ENCODE measurements at places on chromosomes 16 and 17. TPM values are rescaled to one million over a fixed set of nuclear protein-coding genes. Genes with fewer than 3 reads are reported as not detected.
A peak's percentile ranks its signal among the peaks of the same experiment; 100 is the strongest.

DNA sequence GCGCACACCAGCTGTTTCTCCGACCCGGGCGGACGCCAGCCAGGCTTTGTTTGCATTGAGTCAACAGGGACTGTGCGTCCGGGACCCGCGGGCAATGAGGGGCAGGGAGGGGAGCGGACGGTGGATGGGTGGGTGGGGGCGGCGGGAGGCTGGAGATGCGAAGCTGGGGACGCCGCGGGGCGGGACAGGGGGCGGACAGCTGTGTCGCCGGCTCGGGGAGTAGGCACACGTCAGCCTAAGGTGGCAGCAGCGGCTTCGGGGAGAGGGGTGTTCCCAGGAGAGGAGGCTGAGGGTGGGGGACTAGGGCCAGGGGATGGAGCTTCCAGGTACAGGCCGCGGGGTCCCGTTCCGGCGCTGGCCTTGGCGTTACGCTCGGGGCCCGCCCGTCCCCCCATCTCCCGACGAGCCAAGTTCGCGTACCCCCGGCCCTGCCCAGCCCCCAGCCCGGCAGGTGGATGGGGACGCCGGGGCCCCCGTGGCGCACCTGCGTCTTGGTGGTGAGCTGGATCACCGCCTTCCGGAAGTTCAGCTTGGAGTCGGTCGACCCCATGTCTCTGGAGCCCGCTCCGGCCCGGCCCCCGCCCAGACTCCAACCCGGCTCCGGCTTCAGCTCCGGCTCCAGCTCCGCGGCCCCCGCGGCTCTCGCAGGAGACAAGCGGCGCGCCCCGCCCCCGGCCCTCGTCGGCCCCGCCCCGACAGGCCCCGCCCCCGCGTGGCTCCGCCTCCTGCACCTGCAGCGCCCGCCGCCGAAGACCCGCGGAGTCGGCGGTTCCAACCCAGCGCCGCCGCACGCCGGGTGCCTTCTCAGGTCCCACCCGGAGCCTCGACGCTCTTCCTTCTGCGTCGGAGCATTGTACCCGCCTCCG is at the start of gene HID1:
Gene HID1 (minus strand): TSS at position 653 of the 866 bp plus-strand sequence. CDS start 103 bp downstream, at position 550.
- DNase-seq = peak; percentile 89

DNA sequence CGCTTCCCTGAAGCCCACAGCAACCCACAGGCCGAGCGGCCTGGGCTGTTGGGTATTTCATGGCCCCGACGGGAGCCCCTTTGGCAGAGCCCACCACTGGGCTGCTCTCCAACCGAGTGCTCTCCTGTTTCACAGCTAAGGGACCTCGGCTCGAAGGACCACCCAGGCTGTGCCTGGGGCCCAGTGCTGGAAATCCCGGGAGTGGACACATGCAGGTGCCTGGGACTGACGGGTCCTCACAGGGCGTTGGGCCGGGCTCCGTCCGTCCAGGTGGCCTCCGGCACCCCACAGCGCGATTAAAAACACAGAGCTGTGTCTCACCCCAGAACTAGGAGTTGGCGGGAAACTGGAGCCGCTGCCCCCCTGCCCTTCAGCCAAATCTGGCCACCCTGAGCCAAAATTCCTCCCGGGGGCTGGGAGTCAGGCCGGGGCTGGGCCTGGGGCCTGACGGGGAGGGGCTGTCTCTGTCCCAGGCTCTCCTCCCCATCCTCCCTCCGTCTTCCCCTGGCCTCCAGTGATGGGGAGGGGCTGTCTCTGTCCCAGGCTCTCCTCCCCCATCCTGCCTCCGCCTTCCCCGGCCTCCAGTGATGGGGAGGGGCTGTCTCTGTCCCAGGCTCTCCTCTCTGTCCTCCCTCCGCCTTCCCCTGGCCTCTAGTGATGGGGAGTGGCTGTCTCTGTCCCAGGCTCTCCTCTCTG is 14.1 kb downstream of the UTS2R start:
- no peak for DNase-seq

The STH gene
- total RNA-seq = not detected

- no peak for DNase-seq
Measured at GRCh38 chr16:15523092-15523541, 88.7 kb downstream of the BMERB1 start.

- DNase-seq = peak; percentile 95
Measured at GRCh38 chr16:71426069-71426879, 15.6 kb downstream of the TLE7 start.

DNA sequence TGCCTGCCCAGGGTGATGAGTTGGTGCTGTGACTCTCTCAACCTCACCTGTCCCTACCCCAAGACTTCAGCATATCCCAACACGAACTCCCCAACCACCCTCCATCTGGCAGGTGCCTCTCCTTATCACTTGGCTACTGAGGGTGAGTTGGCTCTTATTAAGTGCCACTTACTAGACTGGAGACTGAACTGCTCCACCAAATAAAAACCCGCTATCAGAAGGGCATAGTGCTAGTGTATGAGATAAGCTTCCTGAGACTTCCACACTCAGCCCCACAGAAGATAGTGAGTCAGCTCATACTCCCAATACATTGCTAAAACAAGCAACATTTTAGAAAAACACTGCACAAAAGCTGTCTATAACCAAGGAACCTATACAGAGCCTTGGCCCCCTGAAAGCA is 16.0 kb upstream of the CCL18 start:
- no peak for DNase-seq

The IL21R gene
- 2.6 TPM for total RNA-seq

GRCh38 chr17:2749058-2749783 is at the start of gene CCDC92B:
Gene CCDC92B (minus strand): TSS chr17:2749652. CDS start chr17:2735145, 14,507 bp downstream.
- peak; percentile 49 for DNase-seq

The IRX6 gene
- total RNA-seq = not detected

The UTS2R gene
- 0.49 TPM for total RNA-seq

The C17orf78 gene
- not detected for total RNA-seq

DNA sequence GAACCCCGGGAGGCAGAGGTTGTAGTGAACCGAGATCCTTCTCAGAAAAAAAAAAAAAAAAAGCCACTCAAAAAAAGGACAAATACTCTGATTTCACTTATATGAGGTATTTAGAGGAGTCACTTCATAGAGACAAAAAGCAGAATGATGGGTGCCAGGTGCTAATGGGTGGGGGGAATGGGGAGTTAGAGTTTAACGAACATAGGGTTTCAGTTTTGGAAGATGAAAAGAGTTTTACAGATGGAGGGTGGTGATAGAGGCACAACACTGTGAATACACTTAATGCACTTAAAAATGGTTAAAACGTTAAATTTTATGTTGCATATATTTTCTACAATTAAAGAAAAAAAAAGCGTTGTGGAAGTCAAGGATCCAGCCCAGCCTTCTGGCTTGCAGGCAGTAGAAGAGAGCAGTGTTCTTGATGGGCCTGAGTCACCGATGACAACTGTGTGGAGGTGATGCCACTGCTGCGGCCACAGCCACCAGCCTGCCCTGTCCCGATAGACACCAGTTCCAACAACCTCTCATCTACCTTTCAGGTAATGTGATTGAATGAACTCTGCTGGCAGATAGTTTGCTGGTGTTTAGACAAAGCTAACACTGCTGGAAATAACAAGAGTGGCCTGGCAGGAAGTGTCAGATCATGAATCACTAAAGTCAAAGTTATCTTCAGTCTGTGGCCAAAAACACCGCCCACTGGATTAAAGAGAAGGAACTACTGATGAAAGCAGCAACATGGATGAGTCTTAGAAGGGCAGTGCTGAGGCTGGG is 49.9 kb upstream of the COX10 start:
- DNase-seq = no peak

- DNase-seq = no peak
Measured at GRCh38 chr17:37828651-37829124, 83.8 kb upstream of the HNF1B start.

- no peak for DNase-seq
Measured at GRCh38 chr16:66420396-66420795, 6.7 kb upstream of the BEAN1 start.

- DNase-seq = no peak
Measured at GRCh38 chr16:84808826-84809225, 11.0 kb upstream of the CRISPLD2 start.

The TLK2 gene
- 56.1 TPM for total RNA-seq

DNA sequence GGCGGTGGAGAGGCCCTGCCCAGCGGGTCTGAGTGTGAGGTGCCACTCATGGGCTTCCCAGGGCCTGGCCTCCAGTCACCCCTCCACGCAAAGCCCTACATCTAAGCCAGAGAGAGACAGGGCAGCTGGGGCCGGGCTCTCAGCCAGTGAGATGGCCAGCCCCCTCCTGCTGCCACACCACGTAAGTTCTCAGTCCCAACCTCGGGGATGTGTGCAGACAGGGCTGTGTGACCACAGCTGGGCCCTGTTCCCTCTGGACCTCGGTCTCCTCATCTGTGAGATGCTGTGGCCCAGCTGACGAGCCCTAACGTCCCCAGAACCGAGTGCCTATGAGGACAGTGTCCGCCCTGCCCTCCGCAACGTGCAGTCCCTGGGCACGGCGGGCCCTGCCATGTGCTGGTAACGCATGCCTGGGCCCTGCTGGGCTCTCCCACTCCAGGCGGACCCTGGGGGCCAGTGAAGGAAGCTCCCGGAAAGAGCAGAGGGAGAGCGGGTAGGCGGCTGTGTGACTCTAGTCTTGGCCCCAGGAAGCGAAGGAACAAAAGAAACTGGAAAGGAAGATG is 11.2 kb downstream of the VASN start:
- peak; percentile 12 for DNase-seq

DNA sequence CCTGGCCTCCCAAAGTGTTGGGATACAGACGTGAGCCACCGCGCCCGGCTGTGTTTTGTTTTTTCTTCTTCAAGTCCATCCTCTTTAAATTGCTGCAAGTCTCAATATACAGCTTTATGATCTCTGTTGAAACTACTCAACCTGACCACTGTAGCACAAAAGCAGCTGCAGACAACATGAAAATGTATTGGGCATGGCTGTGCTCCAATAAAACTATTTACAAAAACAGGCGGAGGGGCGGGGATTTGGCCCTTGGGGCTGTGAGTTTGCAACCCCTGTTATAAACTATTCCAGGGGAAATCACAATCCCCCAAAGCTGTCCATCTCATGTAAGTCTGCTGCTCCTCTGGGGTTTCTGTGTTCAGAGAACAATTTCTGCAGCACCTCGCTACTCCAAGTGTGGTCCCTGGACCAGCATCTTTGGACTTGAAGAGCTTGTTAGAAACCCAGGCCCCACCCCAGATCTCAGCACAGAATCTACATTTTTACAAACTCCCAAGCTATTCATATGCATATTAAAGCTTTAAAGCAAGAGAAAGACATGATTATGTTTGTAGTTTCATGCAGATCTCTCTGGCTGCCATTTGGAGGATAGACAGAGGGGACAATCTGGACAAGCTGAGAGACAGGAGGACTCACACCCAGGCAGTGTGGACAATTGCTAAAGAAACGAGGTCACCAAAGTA is 33.6 kb downstream of the TEKT5 start:
- DNase-seq = no peak

GRCh38 chr17:45801421-45801820 is 17.3 kb downstream of the CRHR1 start:
- DNase-seq = no peak

- DNase-seq = peak; percentile 83
Measured at GRCh38 chr17:78013683-78014467, 55.4 kb downstream of the TNRC6C start.

GRCh38 chr16:3174618-3175148 is 13.3 kb upstream of the OR1F1 start:
- DNase-seq = peak; percentile 56

The P2RX1 gene
- 2.2 TPM for total RNA-seq

GRCh38 chr17:57357392-57357784 is 101.1 kb downstream of the MSI2 start:
- no peak for DNase-seq

The DNAI2 gene
- not detected for total RNA-seq

The NPIPB9 gene
- total RNA-seq = 9.9 TPM

The CTRL gene
- 8.0 TPM for total RNA-seq

- no peak for DNase-seq
Measured at GRCh38 chr17:9146064-9146463, 124.8 kb downstream of the NTN1 start.

The AMFR gene
- 41.1 TPM for total RNA-seq

The CLEC19A gene
- not detected for total RNA-seq

The SMIM22 gene
- not detected for total RNA-seq

GRCh38 chr16:48537275-48537674 is 72.7 kb downstream of the N4BP1 start:
- no peak for DNase-seq

- DNase-seq = peak; percentile 23
Measured at GRCh38 chr17:55324296-55324978, 59.7 kb downstream of the HLF start.

The TMEM238L gene
- total RNA-seq = not detected

GRCh38 chr17:79843474-79843815 is 4.2 kb upstream of the CBX4 start:
- DNase-seq = no peak

DNA sequence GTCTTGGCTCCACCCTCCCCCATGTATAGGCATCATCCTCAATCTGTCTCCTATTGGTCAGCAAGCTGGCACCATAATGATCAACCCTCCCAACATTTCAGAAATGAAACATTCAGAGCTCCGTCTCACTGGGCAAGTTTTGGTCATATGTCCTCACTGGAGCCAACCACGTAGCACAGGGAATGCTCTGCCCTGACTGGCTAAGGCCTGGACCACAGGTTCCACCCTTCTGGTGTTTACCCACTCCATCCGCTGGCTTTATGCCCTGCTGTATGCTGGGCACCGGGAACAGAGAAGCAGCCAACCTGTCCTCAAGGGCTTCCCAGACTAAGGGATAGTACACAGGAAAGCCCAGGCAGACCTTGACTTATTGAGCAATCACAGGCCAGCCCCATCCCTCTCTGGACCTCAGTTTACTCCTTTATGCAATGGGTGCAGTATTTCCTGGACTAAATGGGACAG is 20.5 kb downstream of the MYO15A start:
- DNase-seq = no peak

- DNase-seq = no peak
Measured at GRCh38 chr17:77462553-77463497, 322.1 kb downstream of the SEC14L1 start.

The KRT39 gene
- total RNA-seq = not detected

DNA sequence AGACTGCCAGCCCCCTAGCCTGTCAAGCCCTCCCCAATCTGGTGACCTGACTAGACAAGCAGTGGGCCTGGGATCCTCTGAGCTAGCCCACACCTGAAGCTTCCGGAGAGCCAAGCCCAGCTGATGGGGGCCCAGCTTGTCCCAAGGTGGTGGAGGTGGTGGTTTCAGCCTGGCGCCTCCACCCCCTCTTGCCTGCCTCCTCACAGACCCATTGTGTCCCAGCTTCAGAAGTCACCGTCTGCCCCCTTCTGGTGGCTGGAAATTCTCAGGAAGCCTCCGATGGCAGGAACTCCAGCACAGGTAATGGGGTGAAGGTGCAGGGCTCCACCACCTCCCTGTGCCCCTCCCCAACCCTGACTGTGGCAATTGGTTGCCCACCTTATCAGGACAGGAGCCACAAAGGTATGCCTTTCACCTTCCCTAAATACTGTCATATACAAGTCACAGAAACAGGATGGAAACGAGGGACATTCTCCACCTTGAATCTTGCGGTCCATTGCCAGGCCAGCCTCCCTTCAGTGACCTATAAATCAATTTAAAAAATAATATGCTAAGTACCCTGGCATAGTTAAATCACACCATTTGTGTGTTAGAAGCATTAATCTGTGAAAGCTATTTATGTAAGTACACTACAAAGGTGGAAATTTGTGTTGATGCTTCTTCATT is 66.0 kb upstream of the ZNF423 start:
- DNase-seq = peak; percentile 90

The CEMP1 gene
- 0.31 TPM for total RNA-seq

Measured in GM23338 (cell line).